Myometrial cell (primary cell): ENCODE measurements at places on chromosomes 5 and 9. TPM values are rescaled to one million over a fixed set of nuclear protein-coding genes. Genes with fewer than 3 reads are reported as not detected.

SLC6A3 gene
- not detected in 2 replicates for total RNA-seq

SPINK7 gene
- total RNA-seq: not detected in 2 replicates

PFN3 gene
- not detected in 2 replicates for total RNA-seq

TRPM6 gene
- under 0.01 TPM in 1 of 2 replicates, not detected in the other for total RNA-seq

ENC1 gene
- total RNA-seq: 11.5 and 21.3 TPM in 2 replicates

CBY3 gene
- not detected in 2 replicates for total RNA-seq

IFNB1 gene
- not detected in 2 replicates for total RNA-seq

PLGRKT gene
- total RNA-seq: 56.2 and 69.5 TPM in 2 replicates

SPATA31A7 gene
- not detected in 2 replicates for total RNA-seq
